ENCODE measurements at places on chromosomes 6 and 20. TPM values are rescaled to one million over a fixed set of nuclear protein-coding genes. Genes with fewer than 3 reads are reported as not detected.

GRCh38 chr6:127404133-127404532 lies 55.1 kb downstream of the KIAA0408 start:
- H3K27me3 ChIP-seq, result no peaks in the 10 kb centered on the region
- no peaks in the 10 kb centered on the region for H3K4me1 ChIP-seq
- no peak overlapping the region for H3K4me3 ChIP-seq
- no peak overlapping the region for H3K27ac ChIP-seq
- H3K36me3 ChIP-seq, result no peaks in the 10 kb centered on the region
- DNase-seq, result no peak

DNA sequence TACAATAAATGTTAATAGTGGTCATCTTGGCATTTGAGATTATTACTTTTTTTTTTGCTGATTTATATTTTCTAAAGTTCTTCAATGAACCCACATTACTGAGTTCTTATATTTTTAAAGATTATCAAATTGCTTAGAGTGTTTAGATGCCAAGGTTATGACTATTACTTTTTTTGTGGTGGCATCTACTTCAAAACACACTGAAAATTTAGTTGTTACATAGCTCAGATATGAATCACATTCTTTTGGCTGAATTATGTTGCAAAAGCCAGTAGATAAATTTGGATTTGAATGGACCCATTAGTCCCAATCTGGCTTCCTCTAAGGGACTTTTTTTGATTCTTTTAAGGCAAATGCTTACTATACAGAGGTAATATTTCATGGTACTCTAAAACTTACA lies 8.9 kb downstream of the UTRN start:
- H3K36me3 ChIP-seq, result peaks cover 7% of the 10 kb centered on the region
- H3K27me3 ChIP-seq, result no peaks in the 10 kb centered on the region
- peak overlapping the region; percentile 54 for H3K27ac ChIP-seq
- no peak overlapping the region for H3K4me3 ChIP-seq
- peak; percentile 92 for DNase-seq
- peaks cover 10% of the 10 kb centered on the region for H3K4me1 ChIP-seq

DNA sequence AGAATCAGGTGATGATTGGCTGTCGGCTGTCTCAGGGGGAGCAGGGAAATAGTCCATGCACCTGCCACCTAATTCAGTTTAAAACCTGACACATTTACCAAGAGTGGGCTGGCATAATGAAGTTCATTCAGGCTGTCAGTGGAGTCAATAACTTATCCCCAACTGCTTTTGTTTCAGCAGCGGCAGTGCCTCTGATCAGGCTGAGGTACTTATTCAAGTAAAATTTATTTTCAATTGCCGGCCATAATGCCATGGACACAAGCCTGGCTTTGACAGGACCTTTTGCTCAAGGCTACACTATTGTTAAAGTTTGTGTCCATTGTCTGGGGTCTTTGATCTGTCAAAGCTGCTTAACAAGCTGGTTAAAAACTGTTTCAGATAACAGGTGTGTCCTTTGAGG lies 20.6 kb downstream of the OLIG3 start:
- H3K36me3 ChIP-seq, result no peaks in the 10 kb centered on the region
- H3K4me1 ChIP-seq, result no peaks in the 10 kb centered on the region
- H3K27ac ChIP-seq, result no peak overlapping the region
- DNase-seq, result no peak
- peaks cover 11% of the 10 kb centered on the region for H3K27me3 ChIP-seq

- no peaks in the 10 kb centered on the region for H3K36me3 ChIP-seq
- H3K4me3 ChIP-seq, result no peak overlapping the region
- H3K27me3 ChIP-seq, result no peaks in the 10 kb centered on the region
- H3K4me1 ChIP-seq, result no peaks in the 10 kb centered on the region
Measured at GRCh38 chr6:79438030-79438429, 99.2 kb downstream of the LCA5 start.

DNA sequence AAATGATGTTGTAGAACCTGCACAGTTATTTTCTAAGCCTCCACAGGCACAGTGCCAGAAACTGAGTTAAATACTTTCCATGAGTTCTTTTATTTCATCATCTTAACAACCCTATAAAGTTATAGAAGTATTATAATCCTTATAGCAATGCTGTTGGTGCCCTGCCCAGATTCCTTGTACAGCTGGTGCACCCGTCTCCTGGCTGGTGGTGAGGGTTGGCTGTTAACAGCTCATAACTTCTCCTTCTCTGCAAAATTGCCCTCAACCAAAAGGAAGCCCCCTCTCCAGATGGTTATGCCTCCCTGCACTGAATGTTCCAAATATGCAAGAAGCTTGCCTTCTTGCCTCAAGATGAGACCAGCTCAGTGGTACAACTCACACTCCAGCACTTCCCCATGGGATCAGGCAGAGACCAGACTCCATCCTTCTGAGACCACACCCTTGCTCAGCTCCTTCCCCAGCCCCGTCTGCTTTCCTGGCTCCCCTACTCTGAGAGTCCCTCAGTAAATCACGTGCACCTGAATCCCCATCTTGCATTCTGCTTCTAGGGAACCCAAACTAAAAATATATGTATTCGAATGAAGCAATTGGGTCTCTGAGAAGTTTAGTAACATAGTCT lies 304.4 kb upstream of the PLCB4 start:
- no peaks in the 10 kb centered on the region for H3K36me3 ChIP-seq
- no peaks in the 10 kb centered on the region for H3K27me3 ChIP-seq
- H3K4me1 ChIP-seq, result no peaks in the 10 kb centered on the region
- no peak for DNase-seq
- no peak overlapping the region for H3K27ac ChIP-seq

DNA sequence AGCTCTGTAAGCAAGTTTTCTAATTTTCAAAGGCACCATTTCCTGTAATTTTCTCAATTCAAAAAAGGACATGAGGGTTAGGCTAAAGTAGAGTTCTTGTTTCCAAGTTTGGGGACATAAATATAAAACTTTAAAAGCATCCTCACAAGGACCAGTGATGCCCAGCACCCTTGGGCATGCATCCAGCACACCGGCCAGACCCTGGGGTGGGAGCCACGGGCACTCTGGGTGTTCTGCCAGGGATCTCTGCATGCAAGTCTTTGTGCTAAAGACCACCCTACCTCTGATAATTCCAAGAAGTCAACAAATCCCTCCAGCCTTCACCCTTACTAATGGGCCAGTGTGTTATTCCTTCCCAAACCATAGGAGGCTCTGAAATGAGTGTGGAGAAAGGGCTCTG lies 46.5 kb downstream of the PLCG1 start:
- H3K27ac ChIP-seq, result no peak overlapping the region
- H3K36me3 ChIP-seq, result peaks cover 4% of the 10 kb centered on the region
- no peak overlapping the region for H3K4me3 ChIP-seq

DNA sequence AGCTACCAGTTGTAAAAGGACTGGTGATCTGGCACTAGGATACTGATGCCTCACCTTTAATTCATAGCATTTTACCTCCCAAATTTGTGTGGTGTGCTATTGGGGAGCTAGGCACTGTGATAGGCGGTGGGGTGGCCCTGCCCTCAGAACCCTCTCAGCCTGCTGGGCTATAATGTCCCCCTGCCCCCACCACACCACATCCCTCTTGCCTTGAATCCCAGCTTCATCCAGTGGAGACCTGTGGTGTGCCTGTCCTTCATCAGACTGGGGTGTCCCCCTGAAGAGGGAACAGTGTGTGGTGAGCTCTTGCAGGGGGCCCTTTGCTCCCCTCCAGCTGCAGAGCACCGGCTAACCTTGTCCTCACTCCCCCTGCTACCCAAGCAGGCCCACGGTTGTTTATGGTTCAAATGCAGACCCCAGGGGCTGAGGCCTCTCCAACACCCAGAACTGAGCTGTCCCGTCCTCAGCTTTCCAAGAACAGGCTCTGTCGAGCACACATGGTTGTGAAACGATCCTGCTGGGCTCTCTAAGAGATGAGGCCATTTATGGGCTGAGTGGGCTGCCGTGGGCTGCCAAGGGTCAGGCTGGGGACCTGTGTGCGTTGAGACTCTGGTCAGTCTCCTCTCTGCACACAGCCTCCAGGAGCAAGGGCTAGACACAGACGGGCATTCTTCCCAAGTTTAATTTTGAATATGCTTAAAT lies 26.9 kb upstream of the VEGFA start:
- H3K4me3 ChIP-seq, result no peak overlapping the region
- no peaks in the 10 kb centered on the region for H3K4me1 ChIP-seq
- H3K27ac ChIP-seq, result no peak overlapping the region
- DNase-seq, result no peak

GRCh38 chr6:54846243-54846856 lies at the start of gene FAM83B:
FAM83B (plus strand) TSS chr6:54846771; CDS start chr6:54870247, 23,476 bp downstream.
- H3K36me3 ChIP-seq, result no peaks in the 10 kb centered on the region
- H3K4me3 ChIP-seq, result peak within 1 kb of the TSS; percentile 42

DNA sequence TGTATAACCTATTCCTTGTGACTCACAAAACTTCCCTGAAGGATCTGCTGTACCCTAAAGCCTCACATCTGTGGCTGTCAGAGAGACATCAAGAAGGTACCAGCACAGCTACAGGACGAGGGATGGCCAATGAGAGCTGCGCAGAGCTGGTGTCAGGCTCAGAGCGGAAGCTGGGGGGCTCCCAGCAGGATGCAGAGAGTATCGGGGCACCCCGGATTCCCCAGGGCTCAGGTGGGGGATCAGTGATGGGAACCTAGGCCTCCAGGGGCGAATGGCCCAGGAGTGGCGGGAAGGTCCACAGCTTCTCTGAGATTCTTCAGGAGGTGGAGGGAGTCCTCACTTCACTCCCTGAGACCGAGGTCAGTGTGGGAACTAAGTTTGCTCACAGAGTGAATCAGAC lies 30.9 kb upstream of the SMOC2 start:
- no peaks in the 10 kb centered on the region for H3K36me3 ChIP-seq
- DNase-seq, result no peak
- H3K27ac ChIP-seq, result no peak overlapping the region
- no peak overlapping the region for H3K4me3 ChIP-seq
- no peaks in the 10 kb centered on the region for H3K27me3 ChIP-seq
- no peaks in the 10 kb centered on the region for H3K4me1 ChIP-seq

DNA sequence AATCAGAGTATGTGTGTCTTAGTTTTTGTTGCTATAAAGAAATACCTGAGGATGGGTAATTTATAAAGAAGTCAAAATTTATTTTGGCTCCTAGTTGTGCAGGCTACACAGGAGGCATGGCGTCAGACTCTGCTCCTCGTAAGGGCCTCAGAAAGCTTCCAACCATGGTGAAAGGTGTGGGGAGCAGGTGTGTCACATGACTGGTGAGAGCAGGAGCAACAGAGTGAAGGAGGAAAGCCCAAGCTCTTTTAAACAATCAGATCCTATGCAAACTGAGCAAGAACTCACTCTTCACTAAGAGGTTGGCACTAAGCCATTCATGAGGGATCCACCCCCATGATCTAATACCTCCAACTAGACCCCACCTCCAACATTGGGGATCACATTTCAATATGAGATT lies 1524.3 kb downstream of the HACE1 start:
- no peaks in the 10 kb centered on the region for H3K4me1 ChIP-seq
- DNase-seq, result no peak
- H3K27ac ChIP-seq, result no peak overlapping the region
- no peaks in the 10 kb centered on the region for H3K27me3 ChIP-seq

- no peaks in the 10 kb centered on the region for H3K36me3 ChIP-seq
- H3K4me3 ChIP-seq, result no peak overlapping the region
- H3K27ac ChIP-seq, result no peak overlapping the region
- no peak for DNase-seq
Measured at GRCh38 chr6:35230950-35231349, 17.2 kb downstream of the SCUBE3 start.

GRCh38 chr6:88166493-88167351 lies 575 bp upstream of the CNR1 start:
- H3K4me1 ChIP-seq, result peaks cover 4% of the 10 kb centered on the region
- peak overlapping the region; percentile 59 for H3K4me3 ChIP-seq
- no peak for DNase-seq
- peaks cover 47% of the 10 kb centered on the region for H3K27me3 ChIP-seq
- H3K36me3 ChIP-seq, result no peaks in the 10 kb centered on the region

DNA sequence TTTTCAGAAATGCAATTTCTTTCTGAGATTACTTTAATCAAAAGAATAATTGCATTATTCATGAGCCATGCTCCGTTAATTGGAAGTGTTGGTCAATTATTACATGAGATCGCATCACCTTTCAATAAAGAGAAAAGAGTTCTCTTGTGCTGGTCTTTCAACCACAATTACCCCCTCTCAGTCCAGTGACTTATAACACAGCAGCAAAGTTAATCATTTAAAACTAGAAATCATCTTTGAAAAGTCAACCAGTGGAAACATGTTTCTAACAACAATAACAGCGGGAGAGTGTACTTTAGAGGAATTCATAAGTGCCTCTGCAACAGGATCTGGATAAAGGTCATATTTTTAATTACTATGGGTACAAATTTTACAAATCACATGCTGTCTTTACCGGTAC lies 384.4 kb upstream of the AGPAT4 start:
- H3K27ac ChIP-seq, result no peak overlapping the region
- H3K4me3 ChIP-seq, result no peak overlapping the region

DNA sequence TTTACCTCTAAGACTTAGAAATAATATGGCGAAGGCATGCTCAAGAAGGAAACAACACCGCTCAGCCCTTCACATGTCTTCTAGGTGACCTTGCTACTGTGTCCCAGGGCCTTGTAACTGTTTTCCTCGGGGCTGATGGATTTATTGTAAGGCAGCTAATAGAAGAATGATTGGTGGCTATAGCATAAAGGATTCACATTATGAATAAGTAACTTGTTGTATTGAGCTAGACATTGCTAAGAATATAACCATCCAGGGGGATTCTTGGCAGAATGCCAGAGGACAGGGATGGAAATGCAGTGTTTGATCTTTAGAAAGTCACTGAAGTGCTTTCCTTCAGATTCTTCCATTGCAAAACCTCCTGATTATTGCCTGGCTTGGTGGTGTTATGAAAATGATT lies 54.9 kb downstream of the PLEKHG1 start:
- H3K4me3 ChIP-seq, result no peak overlapping the region
- no peak for DNase-seq
- H3K27me3 ChIP-seq, result no peaks in the 10 kb centered on the region
- H3K27ac ChIP-seq, result no peak overlapping the region

DNA sequence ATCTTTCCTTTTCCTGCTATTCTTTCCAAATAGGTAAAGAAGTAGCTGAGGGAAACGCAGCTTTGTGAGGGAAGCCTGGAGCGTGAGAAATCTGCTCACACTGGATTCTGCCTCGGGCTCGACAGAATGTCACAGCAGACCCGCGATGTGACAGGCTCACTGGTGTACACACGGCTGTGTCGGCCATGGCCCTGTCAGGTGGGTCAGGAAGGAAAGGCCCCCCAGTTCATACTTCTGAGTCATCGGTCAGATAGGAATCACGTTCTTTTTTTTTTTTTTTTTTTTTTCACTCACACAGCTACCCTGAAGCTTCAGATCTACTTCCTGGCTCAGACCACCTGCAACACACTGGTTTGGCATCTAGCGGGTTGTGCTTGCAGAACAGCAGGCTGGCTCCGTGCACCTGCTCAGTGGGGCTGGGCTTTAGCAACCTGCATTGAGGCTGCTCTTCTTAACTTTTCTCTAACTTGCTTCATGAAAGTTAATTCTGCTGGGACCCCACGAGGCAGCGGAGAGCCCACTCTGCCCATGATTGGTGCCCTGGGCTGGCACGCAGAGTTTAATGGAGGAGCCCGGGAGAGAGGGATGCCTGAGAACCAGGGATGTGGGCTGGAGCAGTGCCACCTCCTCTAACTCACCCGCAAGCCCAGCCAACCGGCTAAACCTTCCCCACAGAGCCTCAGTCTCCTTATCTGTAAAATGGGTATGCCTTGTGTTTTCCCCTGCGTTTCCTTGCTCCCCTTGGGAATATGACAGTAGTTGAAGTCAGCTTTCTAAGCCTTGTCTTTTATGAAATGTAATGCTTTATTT lies 61.5 kb upstream of the FNDC1 start:
- no peak for DNase-seq
- no peaks in the 10 kb centered on the region for H3K4me1 ChIP-seq
- peaks cover 5% of the 10 kb centered on the region for H3K27me3 ChIP-seq
- H3K4me3 ChIP-seq, result no peak overlapping the region
- no peaks in the 10 kb centered on the region for H3K36me3 ChIP-seq

Gene TNFRSF6B
- 2.8 TPM for total RNA-seq

Gene ARFGEF3
- 1.5 TPM for total RNA-seq

Gene SLC35D3
- total RNA-seq, result not detected

Gene SPATS1
- total RNA-seq, result not detected

Gene FAM184A
- total RNA-seq, result 2.0 TPM

Gene PROKR2
- not detected for total RNA-seq
